Activated CD4-positive, alpha-beta T cell treated with anti-CD3 and anti-CD28 coated beads, Interleukin-2, amount 50 U/mL, for 1 hour (primary cell): ENCODE measurements at places on chromosomes 1 and 21.

DNA sequence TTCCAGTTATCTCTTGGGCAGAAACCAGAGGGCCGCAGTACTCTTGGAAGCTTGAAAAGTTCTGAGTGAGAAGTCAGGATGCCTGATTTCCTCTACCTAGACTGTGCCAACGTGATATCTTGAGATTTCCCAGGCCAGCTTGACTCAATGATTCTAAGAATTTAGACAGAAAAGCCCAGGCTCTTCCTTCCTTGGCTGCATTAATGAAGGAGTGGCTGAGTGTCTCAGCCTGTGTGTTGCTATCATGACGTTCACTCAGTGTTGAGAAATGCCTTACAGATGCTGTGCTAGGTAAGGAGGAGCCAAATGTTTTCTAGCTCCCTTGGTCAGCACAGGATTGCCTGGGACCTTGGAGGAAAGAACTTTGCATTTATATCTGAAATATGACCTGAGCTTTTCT lies 454.1 kb upstream of the USP24 start:
- DNase-seq = no peak

- DNase-seq = no peak
Observed at GRCh38 chr1:119544165-119544762, 37.3 kb downstream of the HSD3B1 start.

DNA sequence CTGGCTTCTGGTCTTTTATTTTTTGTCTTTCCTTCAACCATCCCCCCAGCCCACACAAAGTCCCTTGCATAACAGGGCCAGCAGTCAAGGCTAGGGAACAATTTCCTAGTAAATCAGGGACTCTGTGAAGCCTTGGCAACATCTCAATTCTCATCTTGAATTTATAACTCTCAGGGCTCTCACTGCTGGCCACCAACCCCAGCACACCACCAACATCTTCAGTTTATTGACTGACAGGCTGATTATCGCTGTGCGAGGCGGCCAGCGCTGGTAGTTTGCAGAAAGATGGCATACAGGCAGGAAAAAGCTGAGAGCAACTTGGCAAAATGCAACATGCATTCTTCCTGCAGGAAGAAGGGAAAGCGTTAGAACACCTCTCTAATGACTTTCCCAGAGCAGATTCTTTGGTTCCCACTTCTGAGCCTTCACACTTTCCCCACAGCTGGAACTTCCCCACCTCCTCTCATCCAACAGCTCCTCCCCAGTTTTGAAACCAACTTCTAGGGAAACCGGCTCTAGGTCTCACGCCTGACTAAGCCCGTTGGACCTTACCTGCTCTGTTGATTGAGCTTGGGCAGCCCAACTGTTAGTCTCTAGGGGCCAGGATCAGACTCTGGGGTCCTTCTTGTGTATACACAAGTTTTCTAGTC lies 26.3 kb upstream of the CSF1 start:
- DNase-seq = no peak

DNA sequence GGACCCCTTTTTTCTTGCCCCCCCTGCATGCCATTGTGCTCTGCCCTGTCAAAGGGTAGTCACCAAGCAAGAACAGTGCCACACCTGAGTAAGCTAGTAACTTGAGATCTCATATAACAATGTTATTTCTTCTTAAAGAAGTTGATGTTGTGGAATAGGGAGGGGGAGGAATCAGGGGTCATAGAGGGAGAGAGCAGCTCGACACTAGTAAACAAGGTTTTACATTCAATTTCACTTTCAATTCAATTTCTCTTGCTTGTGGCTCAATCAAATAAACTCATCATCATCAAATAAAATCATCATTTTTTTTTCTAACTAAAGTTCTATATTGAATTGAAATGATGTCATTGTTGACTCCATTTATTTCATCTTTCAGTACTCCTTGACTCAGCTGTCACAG lies 106.4 kb downstream of the CRB1 start:
- DNase-seq = no peak

DNA sequence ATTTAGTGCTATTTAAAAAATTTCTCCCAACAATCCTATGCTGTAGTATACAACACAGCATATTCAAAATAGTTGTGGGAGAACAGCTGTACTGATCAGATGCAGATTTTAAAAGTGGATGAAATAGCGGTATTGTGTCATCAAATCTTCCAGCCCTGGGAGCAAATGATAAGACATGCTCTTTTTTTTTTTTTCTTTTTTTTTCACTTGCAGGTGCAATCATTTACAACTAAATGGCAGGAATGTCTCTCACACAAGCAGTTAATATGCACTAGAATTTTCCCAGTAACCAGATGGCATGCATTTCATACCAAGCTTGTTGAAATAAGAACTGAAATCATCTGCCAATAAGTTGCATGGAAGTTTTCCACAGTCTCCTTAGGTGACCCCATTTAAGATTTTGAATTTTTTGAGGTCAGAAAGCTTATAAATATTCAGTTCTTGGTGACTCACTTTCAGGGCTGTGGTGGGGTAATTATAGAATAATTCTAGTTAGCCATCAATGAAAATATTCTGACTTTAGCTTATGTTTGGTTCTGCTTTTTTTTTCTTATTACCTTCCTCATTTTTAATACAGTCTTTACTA lies 623.9 kb upstream of the NR5A2 start:
- no peak for DNase-seq

DNA sequence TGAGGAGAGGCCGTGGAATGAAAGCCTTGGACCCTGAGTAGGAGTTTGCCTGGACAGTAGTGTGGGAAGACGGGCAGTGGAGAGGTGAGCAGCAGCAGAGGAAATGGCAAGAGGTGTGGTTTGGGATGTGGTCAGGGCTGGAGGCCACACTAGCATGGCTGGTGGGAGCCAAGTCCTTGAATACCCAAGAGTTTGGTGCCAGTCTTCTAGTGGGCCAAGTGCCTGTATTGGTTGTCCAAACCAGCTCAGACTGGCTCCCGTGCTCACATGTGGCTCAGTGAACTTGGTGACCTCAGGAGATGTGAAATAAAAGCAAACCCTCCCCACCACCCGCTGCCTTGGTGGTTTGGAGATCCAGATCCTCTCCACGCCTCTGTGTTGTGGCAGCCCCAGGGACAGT lies 2.4 kb downstream of the GUCA2A start:
- DNase-seq = no peak

GRCh38 chr1:70617728-70618127 lies 206.7 kb downstream of the CTH start:
- DNase-seq = no peak

- no peak for DNase-seq
Observed at GRCh38 chr1:160580221-160580812, 1.0 kb upstream of the CD84 start.

- no peak for DNase-seq
Observed at GRCh38 chr1:51927029-51927428, 48.5 kb upstream of the NRDC start.

- no peak for DNase-seq
Observed at GRCh38 chr1:162366149-162366548, 10.5 kb downstream of the SPATA46 start.

DNA sequence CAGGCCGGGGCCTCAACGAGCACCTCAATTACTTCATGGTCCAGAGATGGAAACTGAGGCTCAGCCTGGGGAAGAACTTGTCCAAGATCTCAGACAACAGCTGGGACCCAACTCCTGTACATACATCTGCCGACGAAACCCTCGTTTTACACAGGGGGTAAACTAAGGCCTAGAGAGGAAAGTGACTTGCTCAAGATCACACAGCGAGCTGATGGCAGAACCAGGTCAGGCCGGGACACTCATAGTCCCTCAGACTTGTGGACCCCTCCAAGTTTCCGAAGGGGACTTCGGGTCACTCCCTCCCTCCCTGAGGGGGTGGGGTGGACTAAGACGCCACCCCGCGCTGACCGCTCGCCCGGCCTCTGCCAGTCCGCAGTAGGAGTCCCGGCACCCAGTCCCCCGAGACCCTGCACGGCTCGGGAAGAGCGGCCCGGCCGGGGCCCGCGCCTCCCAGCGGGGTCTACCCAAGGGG lies 430 bp downstream of the WASF2 start:
- DNase-seq = peak; percentile 14

DNA sequence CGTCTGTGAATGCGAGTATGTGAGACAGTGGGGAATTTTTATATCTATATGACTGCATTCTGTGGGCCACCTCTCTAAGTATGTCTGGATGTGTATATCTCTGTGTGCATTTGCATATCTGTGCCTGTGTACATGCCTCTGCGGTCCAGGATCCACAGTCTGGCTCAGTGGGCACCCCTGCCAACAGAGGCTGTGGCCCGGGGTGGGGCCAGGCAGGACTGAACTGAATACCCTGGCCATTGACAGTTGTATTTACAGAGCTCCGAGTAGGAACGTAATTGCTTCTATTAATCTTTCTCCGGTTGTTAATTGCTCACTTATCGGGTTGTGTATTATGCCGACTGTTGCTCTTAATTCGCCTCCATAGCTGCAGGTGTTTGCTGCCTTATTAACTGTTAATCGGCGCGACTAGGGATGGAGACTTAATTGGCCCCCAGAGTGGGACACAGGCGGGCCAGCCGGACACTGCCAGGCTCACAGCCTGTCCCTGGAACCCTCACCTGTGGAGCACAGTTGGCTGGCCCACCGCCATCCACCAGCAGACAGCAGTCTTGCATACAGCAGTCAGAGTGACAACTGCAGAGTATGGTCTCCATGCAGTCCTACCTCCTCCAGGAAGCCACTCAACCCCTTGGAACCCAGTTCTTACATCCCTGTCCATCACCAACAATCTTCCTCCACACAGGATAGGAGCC lies 22.4 kb upstream of the ADGRB2 start:
- DNase-seq = no peak

GRCh38 chr1:89826594-89826993 lies 5.8 kb downstream of the LRRC8D start:
- DNase-seq = no peak
